Midbrain (tissue), 1 donor: ENCODE measurements at places on chromosomes 5 and 9.
A peak's percentile ranks its signal among the peaks of the same experiment; 100 is the strongest.

- DNase-seq = no peak
These were observed 286.4 kb downstream of the NTRK2 start for GRCh38 chr9:84955971-84956370.

DNA sequence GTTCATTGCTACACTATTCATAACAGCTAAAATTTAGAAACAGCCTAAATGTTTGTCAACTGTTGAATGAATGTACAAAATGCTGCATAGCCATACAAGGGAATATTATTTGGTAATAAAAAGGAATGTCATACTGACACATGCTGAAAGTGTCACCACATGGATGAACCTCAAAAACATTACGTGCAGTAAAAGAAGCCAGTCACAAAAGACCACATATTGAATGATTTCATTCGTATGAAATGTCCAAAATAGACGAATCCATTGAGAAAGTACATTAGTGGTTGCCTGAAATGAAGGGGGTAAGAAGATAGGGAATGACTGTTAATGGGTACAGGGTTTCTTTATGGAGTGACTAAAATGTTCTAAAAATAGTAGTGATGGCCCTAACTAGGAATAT lies 11.6 kb upstream of the ECM2 start:
- DNase-seq = no peak

GRCh38 chr9:21762064-21762463 lies 40.4 kb upstream of the MTAP start:
- DNase-seq = no peak

DNA sequence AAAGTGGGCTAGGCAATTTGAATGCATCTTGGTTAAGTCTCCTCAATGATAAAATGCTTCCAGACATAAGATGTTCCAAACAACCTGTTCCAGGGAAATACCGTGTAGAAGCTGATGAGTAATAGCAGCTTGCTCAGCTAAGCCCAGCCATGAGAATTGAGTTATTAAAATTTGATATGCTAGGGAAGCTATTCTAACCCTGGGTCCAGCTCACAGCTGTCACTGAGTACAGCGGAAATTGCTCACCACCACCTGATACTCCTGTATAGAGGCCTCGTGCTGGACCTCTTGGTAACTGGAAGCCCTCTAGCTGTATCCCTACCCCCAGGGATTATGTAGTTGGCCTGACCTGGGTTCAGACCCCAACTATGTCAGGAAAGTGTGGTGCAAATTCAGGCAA lies 521.3 kb upstream of the TRPC7 start:
- no peak for DNase-seq

DNA sequence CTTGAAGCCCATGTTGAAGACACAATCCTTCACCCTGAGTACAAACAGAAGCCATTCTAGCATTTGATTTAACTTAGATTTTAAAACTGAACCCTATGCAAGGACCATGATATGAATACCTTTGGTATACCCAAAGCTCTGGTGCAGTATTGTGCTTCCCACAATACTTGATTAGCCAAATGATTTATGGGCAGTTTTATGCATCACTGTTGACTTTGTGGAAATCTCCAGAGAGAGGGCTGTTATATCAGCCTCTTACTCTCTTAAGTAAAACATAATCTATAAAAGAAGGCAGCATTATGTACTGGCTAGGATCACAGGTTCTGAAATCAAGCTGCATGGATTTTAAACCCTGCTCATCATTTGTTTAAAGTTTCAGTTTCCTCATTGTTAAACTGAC lies 762.8 kb downstream of the EFNA5 start:
- no peak for DNase-seq

DNA sequence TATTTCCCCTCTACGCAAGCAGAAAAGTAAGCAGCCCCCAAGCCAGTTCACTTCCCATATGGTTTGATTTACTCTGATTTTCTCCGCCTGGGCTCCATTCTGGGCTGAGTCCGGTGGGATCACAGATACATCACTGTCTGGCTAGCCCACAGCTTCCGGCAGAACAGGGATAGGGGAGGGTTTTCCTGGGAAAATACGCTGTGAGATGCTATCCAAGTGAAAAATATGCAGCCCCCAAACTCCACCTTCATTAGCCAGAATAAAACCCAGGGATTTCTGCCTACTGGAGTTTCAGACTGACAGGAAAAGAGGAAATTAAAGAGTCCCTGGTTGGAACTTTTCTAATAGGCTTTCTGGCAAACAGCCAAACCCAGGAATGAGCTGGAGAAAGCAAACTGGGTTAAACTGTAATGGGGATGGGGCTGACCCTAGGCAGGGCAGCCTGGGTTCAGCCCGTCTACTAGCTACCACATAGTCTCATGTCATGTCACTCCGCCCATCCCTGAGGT lies 16.9 kb upstream of the NIPAL4 start:
- DNase-seq = no peak

- DNase-seq = no peak
These were observed 57.0 kb downstream of the TTC39B start for GRCh38 chr9:15249981-15250380.

GRCh38 chr5:76204713-76205112 lies 121.5 kb downstream of the SV2C start:
- DNase-seq = no peak

DNA sequence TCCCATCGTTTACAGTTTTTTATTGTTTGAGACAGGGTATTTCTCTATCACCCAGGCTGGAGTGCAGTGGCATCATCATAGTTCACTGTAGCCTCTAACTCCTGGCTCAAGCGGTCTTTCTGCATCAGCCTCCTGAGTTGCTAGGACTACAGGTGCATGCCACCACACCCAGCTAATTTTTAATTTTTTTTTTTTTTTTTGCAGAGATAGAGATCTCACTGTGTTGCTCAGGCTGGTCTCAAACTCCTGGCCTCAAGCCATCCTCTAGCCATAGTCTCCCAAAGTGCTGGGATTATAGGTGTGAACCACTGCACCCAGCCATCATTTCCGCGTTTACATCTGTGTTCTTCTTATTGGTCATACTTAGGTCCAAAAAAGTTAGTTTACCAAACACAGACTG lies 53.6 kb downstream of the FSD1L start:
- DNase-seq = no peak

GRCh38 chr9:6414247-6414641 lies 1.2 kb downstream of the UHRF2 start:
- peak; percentile 27 for DNase-seq

GRCh38 chr5:38371596-38371995 lies 113.2 kb downstream of the EGFLAM start:
- DNase-seq = no peak

GRCh38 chr9:108766626-108767161 lies 89.1 kb downstream of the ACTL7B start:
- DNase-seq = no peak

GRCh38 chr5:34923694-34924461 lies 5.5 kb upstream of the DNAJC21 start:
- DNase-seq = no peak

GRCh38 chr5:69416180-69416579 lies 1.3 kb downstream of the MARVELD2 start:
- DNase-seq = no peak

- DNase-seq = no peak
These were observed 68.8 kb upstream of the ABL1 start for GRCh38 chr9:130766021-130766926.

GRCh38 chr9:90385146-90385545 lies 257.5 kb downstream of the DIRAS2 start:
- no peak for DNase-seq

DNA sequence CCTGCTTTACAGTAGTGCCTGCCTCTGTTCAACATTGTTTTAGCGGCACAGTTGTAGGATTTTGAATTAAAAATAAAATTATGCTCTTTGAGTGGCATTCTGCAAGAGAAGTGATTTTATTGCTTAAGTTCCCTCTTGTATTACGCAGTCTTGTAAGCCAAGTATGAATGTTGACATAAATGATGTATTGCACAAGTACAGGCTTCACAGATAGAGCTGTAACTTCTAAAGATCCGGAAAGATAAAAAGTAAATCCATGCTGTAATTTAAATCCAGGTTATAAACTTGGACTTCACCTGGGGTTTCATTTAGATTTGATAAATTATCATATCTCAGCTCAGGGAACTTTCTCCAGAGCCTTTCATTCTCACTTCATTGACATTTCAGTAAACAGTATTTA lies 1114.7 kb downstream of the PTPRD start:
- no peak for DNase-seq

DNA sequence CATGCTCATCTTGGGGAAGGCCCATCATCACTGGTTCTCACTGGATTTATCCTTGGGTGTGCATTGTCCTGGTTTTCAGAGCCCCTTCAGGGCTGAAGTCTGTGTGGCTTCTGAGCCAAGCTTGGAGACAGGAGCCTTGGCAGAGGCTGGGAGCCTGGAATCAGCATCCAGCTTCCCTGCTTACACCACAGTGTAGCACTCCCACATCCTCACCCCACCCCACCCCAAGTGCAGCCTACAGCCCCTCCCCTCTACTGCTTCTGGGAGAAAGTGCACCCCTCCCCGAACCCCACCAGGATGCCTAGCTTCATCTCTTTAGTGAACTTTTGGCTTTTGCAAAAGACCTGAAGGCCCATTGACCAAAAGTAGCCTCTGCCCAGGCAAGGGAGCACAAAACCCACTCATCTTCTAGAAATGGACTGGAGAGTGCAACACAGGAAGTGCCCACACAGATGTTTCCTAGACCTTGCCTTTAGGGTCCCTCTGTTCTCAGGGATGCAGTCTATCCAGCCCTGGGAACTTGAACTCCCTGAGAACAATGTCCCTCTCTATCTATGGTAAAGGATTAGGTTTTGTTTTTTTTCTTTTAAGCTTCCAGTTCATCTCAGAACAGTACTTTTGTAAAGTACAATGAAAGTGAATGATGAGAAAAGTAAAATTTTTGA lies 189.7 kb downstream of the PALM2AKAP2 start:
- no peak for DNase-seq

DNA sequence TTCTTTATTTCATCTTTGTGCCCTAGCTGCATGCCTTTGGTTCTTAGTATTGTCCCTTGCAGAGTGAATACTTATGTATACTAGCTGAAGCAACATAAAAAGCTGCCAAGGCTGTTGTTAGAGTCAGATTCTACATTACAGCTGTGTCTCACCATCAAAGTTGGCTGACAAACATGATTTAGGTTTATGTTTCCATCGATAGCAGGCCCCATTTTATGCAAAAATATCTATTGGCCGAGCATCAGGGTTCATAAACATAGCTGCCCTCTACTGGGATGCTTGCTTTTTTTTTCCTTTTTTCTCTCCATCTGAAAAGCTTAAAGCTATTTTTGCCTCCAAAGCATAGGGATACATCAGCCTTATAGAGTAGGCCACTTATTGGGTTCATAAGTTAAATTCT lies 68.0 kb downstream of the FAM174A start:
- no peak for DNase-seq

DNA sequence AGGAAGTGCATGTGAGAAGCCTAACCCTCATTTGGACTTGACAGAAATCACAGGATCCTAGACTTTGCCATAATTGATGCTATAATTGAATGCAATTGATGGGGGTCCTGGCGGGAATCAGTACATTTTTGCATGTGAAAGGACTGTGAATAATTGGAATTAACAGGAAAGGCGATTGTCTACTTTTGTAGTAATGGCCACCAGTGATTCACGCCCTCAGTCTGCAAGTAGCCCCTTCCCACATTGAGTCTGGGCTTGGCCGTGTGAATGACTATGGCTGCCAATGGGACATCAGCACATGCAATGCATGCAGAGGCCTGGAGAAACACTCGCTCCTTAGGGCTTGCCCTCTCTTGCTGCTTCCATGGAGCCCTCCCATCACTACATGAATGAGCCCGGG lies 107.8 kb upstream of the OSMR start:
- no peak for DNase-seq

DNA sequence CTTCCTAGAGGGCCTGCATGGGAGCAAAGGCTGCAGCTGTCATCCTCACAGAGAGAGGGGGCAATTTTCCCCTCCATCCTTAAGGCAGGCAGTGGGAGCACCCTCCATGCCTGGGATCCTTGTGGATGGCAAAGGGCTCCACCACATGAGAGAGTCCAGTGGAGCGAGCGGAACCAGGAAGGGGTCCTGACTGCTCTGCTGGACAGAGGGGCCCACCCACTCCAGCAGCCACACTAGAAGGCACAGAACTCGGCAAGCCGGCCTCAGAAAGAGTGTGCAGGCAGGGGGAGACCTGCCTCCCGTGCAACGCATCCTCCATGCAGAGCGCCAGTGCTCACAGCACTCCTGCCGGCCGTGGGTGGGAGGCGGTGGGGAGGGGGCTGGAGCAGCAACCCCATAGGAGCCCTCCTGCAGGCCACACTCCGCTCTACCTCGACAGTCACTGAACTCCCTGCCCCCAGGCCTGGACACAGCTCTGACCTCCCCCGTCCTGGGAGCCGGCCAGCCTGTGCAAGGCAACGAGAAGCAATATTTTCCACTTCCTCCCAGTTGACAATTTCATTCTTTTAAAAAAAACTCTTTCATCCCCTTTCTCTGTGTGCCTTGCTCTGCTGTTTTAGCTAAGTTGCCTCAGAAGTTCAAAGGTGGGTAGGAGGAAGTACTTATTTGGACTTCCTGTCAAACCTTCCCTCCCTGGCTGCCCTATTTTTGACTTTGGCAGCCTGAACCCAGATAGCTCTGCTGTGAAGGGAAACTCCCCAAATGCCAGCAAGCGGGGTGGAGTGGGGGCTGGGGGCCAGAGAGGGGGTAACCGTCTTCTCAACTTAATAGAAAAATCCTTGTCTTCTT lies 5.3 kb upstream of the LCP2 start:
- no peak for DNase-seq

DNA sequence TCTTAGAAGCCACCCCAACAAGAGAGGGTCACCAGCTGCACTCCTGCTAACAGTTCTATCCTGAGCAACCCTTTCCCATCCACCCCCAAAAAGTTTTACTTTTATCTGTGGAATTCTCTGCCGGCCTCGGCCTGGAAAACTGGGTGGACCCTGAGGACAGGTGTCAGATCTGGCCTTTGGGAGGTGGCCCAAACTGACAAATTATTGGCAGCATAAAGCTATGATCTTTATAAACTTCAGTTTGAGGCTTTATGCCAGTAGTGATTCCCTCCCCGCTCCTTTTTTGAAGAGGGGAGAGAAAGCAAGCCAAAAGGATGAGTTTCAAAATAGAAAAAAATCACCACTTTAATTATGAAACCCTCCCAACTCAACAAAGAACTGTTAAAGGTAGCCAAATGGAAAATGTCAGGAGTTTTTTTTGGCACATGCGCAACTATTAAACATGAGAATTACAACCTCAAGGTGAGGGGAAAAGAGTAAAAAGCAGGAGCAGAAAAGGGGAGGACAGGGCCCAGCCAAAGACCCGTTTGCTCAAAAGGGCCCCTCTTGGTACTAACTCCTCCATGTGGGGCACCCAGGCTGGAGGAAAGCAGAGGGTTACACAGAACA lies 49.4 kb downstream of the FBXW11 start:
- no peak for DNase-seq
